ENCODE measurements at places on chromosomes 2 and 18.

DNA sequence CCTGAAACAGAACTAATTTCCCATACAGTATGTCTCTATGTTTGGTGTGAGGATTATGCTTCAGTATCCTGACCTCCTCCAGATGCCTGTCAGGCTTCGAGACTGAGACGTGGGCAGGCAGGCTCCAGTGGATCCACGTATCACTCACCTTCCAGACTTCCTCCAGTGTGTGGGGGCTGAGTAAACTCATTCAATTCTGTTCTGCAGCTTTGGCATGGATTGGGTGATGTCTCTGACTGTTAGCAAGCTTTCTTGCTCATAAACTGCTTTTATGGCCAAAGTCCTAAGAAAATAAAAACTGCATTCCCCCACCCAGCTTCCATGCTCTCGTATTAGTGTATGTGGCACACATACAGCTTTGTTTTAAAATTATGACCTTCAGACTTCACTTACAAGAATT, 53.6 kb downstream of the CCDC93 start:
- DNase-seq = no peak

DNA sequence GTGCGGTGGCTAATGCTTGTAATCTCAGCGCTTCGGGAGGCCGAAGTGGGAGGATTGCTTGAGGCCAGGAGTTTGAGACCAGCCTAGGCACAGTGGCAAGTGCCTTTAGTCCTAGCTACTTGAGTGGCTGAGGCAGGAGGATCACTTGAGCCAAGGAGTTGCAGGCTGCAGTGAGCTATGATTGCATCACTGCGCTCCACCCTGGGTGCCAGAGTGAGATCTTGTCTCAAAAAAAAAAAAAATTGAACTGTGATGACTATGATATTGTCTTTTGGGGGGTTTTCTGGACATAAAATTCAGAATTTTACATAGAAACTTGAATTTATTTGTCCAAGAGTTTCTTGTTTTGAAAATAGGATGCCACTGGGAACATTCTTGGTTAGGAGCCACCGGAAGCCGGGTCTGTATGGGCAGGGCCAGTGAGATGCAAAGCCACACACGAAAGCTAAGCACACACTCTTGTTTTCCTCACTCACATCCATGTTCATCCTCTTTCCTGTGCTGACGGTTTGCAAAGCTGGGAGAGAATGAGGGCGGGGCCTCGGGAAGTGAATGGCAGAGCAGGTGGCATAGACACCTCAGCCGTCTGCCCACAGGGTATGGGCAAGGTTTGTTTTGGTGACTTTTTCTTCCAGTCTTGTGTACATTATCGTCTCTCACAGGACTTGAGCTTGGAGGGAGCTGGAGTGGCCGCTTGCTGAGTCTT, 12.6 kb downstream of the AGAP1 start:
- DNase-seq = peak; percentile 79

- no peak for DNase-seq
Measured at GRCh38 chr2:238294393-238295143, 6.2 kb upstream of the PER2 start.

DNA sequence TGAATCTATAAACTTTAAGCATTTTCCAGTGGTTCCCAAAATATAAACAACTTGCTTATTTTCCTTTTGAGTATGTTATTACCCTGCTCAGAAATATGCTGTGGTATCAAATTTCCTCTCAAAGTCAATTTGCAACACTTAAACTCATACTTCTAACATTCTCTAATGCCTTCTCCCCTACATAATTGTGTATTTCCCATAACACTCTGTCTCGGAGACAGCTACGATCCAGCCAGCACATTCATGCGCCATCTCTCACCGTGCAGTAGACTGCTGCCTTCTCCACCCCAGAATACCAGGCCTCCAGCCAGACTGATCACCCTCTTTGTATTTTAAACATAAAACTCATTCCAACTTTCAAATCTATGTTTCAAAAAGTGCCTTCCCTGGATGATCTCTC, 41.8 kb downstream of the TIMM21 start:
- no peak for DNase-seq

- no peak for DNase-seq
Measured at GRCh38 chr2:219302412-219302968, 6.7 kb downstream of the PTPRN start.

GRCh38 chr2:185347445-185347844, 391.2 kb upstream of the FSIP2 start:
- no peak for DNase-seq

DNA sequence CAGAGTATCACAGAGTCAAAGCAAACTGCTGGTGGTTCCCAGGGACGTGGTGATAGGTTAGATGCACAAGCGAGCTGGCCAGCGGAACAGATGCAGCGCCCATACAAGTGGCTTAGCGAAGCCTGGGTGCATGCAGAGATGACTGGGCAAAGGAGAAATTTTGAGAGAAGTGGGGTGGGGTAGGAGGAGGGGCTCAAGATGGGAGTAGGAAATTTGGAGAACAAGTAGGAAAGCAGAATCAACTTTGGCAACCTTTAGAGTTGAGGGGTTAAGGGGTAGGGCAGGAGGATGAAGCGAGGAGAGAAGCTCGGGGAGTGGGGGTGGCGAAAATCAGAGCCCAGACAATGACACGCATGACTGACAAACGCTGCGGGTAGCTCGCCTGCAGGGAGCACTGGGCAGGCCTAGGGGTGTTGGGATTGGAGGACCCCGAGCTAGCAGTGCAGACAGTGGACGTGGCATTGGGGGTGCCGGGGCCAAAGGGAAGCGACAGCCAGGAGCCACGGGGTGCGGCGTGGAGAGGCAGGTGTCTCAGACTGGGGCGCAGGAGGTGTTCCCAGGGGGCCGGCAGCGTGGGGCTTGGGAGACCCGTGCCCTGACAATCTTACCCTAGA, 431 bp downstream of the FAM98A start:
- DNase-seq = no peak

DNA sequence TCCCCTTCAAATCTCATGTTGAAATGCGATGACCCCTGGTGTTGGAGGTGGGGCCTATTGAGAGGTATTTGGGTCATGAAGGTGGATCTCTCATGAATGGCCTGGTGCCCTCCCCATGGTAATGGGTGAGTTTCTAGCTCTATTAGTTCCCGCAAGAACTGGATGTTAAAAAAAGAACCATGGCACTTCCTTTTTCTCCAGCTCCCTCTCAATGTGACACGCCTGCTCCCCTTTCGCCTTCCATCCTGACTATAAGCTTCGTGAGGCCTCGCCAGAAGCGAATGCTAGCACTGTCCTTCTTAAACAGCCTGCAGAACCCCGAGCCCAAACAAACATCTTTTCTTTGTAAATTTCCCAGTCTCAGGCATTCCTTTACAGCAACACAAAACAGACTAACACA, 303.2 kb upstream of the REV1 start:
- no peak for DNase-seq

DNA sequence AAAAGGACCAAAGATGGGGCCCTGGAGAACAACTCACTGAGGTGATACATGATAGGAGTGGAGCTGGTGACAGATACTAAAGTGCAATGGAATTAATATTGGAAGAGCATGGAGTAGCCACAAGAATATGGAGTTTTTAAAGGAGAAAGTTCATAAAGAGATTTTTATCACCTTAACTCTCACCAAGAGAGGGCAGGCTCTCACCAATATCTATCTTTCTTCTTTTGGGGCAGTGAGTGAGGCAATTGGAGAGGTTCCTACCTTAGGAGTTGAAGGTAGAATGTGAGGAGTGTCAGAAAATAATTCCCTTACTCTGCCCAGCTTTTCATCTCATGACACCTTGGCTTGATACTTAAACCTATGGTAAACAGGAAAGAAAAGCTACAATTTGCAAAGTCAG, 233.7 kb upstream of the CWC22 start:
- no peak for DNase-seq

GRCh38 chr2:185473838-185474237, 264.8 kb upstream of the FSIP2 start:
- DNase-seq = no peak

- DNase-seq = no peak
Measured at GRCh38 chr2:238494573-238494961, 67.8 kb downstream of the ASB1 start.

DNA sequence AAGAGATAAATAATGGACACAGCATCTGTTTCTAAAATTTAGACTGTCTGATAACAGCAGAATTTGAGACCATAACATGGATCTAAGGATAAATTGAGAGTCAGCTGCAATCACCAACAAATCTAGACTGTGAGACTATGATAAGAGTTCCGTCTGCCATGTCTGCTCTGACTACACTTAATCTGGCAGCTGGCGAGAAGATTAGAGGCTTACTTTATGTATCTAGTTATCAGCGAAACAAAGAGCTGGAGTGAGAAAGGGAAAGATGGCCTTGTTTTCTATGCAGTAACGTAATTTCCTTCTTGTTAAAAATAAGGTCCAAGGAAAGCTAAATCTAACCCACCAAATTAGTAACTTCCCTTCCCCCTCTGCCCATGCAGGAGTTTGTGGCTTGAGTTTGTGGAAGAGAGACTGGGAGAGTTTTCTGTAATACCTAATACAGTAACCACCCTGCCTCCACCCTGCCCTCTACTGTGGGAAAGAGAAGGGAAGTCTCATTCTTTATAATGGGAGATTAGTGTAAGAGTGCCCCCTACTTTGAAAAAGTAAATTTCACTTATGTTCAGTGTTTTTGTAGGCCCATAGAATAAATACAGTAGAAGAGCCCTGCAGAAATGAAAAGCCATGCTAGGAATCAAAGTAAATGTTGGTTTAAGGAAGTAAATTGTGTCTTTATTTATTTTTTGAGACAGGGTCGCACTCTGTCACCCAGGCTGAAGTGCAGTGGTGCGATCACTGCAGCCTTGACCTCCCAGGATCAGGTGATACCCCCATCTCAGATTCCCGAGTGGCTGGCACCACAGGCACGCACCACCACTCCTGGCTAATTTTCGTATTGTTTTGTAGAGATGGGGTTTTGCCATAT, 27.5 kb downstream of the EML4 start:
- no peak for DNase-seq

DNA sequence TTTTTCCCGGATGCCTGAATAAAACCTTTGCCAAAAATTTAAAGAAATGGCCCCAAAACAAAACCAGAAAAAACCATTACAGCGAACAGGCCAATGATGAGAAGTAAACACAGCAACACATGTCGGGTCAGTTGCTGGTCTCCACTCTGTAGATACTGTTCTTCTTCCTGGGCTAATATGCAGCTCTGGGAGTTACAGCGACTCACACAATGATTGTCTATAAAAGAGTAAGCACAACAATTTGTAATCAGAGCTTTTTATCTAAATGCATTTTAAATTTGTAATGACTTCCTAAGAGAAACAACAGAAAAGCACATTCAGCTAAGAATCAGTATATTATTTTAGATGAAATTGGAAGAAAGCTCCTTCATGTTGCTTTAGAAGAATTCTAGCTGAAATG, 40.3 kb downstream of the GPR155 start:
- no peak for DNase-seq

DNA sequence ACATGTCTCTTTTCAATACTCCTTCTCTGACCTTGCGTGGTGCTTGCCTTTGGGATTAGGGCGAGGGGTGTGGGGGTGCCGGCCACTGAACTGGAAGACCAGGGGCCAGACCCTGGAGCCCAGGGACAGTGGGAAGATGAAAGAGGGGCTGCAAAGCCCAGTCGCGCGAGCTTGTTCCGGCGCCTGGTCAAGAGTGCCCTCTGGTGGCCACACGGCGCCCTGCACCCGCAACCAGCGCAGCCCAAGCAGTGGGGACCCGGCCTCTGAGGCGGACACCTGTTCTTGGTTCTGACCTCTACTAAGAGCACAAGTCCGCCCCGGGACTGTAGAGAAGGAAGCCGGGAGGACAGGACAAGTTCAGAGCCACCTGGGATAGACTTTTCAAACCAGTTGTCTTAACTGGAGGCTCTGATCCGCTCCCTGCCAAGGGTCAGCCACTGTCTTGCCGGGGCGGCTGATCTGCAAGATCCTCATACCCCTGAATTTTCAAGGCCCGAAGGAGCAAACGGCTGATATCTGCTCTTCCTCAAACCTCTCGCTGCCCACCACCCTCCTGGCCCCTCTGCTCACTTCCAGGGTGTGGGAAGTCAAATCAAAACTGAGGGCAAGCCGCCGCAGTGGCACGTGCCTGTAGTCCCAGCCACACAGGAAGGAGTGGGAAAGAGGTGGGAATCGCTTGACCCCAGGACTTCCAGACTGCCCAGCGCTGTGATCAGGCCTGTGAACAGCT, 14.9 kb upstream of the MSH6 start:
- no peak for DNase-seq

DNA sequence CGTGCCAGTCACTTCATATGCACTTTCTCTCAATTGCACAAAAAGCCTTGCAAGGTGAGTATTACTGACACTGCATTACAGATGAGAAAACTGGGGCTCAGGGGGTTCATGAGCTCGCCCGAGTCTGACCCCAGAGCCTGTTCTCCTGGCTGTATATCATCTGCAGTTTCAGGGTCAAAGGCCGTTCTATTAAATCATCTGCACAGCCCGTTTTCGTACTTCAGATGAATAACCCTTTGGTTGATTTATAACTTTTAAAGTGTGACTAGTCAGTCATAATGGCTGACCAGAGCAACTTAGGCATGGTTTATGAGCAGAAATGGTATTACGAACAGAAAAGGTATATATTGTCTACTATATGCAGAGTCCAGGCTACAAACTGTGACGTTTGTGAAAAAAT, 35.3 kb upstream of the NPAS2 start:
- no peak for DNase-seq

- DNase-seq = no peak
Measured at GRCh38 chr2:75870133-75870532, 159.4 kb upstream of the GCFC2 start.

- no peak for DNase-seq
Measured at GRCh38 chr2:157903151-157903550, 27.0 kb upstream of the ACVR1 start.

DNA sequence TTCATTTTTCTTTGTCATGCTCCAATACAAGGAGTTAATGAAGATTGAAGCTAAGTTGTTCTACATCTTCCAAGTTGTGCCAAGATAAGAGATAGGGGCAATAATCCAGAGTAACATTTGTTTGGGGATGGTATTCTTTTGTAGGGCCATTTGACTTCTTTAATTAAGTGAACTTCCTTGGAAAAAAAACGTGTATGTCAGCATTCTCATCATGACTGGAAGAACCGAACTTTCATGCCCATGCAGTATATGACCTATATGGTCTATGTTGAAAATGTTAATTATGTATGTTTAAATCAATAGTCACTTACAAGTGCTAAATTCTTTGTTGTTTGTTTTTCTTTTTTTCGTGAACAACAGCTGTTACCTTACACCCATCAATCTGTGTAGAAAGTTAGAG, 319.5 kb upstream of the LRRTM1 start:
- DNase-seq = no peak

DNA sequence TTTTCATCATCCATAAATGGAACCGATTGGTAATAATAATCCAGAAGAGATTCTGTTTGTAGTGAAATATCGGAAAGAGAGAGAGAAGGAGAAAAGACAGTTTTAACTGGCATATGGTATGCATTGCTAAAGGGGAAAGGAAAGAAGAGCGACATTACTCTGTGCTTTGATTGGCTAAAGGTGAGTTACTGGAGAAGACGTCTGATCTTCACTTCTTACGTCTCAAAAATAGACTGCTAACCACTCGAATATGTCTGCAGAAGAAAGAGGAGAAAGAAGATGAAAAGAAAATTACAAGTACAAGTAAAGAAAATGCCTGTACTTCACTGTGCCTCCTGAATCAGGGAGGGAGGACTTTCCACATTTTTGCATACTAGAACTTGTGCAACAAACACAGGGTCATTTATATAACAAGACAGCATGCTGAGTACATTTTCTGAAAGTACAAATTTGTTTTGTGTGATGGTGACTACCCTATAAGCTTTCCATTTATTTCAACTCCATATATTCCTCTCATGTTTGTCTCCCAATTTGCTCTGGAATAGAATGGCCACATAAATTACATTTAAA, 787.2 kb downstream of the RNF144A start:
- peak; percentile 74 for DNase-seq

- no peak for DNase-seq
Measured at GRCh38 chr18:79299272-79299671, 96.5 kb upstream of the NFATC1 start.

GRCh38 chr2:190511104-190511503, 23.4 kb downstream of the NEMP2 start:
- DNase-seq = peak; percentile 75
